GM23338 (cell line): ENCODE measurements at places on chromosomes 6 and 20. TPM values are rescaled to one million over a fixed set of nuclear protein-coding genes. Genes with fewer than 3 reads are reported as not detected.

DNA sequence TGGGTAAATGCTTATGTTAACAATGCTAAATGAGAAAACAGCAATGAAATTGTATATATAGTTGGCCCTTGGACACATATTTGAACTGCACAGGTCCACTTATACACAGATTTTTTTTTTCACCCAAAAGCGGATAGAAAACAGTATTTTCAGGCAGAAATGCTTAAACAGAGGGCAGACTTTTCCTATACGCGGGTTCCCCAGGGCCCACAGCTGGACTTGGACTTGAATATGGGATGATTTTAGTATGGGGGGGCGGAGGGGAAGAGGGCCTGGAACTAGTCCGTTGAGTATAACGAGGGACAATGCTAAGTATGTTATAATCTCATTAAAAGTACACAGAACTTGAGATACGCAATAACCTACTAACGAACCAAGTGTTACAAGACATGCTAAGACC is 1.1 kb upstream of the PRSS35 start:
- H3K27me3 ChIP-seq: peaks cover 12% of the 10 kb centered on the region
- H3K27ac ChIP-seq: no peak overlapping the region
- peaks cover 7% of the 10 kb centered on the region; the same call in 1 of the 2 replicates for H3K4me1 ChIP-seq
- H3K4me3 ChIP-seq: peak overlapping the region; percentile 79
- no peaks in the 10 kb centered on the region for H3K36me3 ChIP-seq

DNA sequence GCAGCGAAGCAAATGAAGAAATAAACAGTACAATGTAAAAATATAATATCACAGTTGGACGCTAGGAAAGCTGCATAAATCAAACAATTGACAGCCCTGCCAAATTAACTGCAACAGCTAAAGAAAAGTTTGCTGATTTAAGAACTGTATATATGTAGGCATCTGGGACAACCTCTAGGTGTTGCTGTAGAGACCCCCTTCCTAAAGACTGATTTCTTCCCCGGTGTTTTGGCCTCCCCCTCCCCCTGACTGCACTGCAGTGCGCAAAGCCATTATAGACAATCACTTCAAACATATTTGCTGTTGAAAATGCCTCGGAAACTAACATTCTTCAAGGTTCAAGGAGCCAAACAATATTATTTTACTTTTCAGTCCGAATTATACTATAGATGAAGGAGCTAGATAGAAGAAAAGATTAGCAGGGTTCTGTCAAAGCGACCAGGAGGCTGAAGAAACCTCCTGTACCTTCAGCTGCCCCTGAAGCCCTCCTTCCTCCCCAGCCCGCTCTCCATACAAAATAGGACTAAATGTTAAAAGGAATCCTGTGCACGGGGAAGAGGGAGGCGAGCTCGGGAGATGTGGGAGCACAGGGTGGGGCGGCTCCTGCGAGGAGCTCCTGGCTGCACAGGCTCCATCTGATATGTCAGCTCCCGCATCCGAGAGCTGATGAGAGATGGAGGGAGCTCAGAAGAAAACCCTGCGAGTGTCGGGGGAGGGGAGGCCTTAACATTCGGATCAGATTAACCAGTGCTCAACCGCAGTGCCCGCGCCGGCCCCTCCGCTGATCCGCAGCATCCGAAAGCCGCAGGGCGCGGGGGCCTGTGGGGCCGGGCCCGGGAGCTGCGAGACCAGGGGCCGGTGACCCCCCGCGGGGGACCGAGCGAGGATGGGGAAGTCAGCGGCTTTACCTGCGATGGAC is 822 bp downstream of the ELOVL4 start:
- H3K27ac ChIP-seq: no peak overlapping the region
- H3K36me3 ChIP-seq: no peaks in the 10 kb centered on the region
- no peaks in the 10 kb centered on the region for H3K27me3 ChIP-seq
- peak overlapping the region; percentile 73 for H3K4me3 ChIP-seq

DNA sequence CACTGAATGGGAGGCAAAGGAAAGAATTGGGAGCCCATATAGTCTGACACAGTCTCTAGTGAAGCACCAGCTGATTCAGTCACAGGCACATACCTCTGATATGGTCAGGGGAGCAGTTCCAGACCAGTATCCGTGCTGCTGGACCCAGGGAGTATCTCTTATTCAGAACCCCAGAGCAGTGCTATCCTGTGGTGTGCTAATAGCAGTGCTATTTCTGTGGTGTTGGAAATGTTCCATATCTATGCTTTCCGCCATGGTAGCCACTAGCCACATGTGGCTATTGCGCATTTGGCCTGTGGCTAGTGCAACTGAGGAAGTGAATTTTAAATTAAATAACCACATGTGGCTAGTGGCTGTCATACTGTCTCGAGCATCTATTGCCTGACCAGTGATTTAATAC is 11.0 kb downstream of the SCUBE3 start:
- H3K4me3 ChIP-seq: no peak overlapping the region
- DNase-seq: no peak
- no peak overlapping the region for H3K27ac ChIP-seq
- peaks cover 61% of the 10 kb centered on the region for H3K27me3 ChIP-seq
- H3K36me3 ChIP-seq: no peaks in the 10 kb centered on the region
- no peaks in the 10 kb centered on the region for H3K4me1 ChIP-seq

The SLC16A10 gene
- total RNA-seq: 30.9 and 37.6 TPM in 2 replicates

- H3K27ac ChIP-seq: no peak overlapping the region
- H3K27me3 ChIP-seq: no peaks in the 10 kb centered on the region
- no peak for DNase-seq
- no peaks in the 10 kb centered on the region for H3K4me1 ChIP-seq
- no peak overlapping the region for H3K4me3 ChIP-seq
These were observed 166.4 kb upstream of the IRAK1BP1 start for GRCh38 chr6:78700991-78701390.

DNA sequence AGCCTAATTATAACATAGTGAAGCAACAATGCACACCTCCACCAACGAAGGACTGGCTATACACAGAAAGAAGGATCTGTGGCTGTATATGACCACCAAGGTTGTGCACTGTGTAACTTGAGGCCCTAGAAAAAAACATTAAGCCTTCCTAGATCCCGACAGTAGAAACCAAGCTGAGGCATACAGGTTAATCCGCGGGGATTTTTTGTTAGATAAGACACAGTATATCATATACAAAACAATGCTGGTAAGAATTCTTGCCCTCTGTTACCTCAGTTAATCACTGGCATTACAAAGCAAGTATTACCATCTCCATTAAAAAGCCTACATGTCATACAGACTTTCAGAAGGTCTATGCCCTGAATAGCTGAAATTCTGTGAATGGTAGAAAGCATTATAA is 228.8 kb downstream of the TBC1D32 start:
- H3K36me3 ChIP-seq: no peaks in the 10 kb centered on the region
- H3K4me1 ChIP-seq: 0 out of 2 replicates have a peak, but pooled peaks cover 7% of the 10 kb centered on the region
- peak; percentile 20 for DNase-seq
- H3K27ac ChIP-seq: no peak overlapping the region

DNA sequence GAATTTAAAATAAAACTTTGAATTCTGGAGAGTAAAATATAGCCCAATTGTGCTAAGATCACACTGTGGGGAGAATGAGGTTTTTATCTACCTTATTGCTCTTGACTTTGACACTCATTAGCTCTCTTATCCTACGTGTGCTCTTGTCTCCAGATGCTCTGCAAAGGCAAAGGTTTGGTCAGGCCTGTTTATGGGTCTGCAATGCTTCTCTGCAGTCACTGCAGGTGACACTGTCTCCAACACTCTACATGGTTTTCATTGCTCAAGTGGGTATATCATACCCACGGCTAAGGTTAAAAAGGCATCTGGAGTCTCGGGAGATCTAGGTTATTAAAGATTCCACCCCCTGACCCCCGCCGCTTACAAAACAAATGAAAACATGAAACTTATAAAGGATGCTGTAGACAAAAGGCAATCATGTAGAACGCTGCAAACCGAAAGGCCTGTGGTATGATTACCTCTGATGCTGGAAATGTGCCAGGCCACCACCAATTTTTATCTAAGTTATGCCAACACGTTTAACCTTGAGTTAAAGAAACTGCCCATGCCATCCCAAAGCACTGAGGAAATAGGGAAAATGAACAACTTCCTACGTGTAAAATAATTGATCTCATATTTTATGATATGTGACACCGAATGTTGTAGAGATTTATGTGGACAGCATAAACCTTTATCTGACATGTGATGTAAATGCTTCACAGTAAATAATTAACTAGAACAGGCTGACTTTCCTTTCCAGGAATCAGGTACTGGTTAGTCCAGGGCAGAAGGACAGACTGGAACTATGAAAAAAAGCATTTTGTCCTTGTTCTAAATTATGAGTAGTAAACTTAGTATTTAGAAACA is 238.2 kb upstream of the NOX3 start:
- DNase-seq: no peak
- no peaks in the 10 kb centered on the region for H3K4me1 ChIP-seq
- no peak overlapping the region for H3K27ac ChIP-seq
- no peak overlapping the region for H3K4me3 ChIP-seq
- H3K36me3 ChIP-seq: no peaks in the 10 kb centered on the region

DNA sequence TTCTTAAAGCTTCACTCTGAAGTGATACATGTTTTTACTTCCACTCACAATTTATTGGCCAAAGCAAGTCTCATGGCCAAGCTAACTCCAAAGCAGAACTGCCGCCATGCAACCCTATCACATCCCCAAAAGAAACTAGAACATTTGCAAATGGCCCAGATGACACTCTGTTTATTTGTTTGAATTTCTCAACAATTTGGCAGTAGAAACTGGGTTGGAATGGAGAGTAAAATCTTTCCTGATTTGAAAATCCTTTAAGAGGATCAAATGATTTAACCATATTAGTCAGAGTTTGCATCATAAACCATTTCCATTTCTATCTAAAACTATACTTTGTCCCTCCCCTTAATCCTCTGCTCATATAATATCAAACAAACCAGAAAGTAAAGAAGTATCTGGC is 39.1 kb upstream of the E2F3 start:
- H3K36me3 ChIP-seq: no peaks in the 10 kb centered on the region
- H3K27ac ChIP-seq: no peak overlapping the region
- H3K4me3 ChIP-seq: no peak overlapping the region
- no peak for DNase-seq
- H3K4me1 ChIP-seq: no peaks in the 10 kb centered on the region

GRCh38 chr20:34318609-34319443 is 15.7 kb upstream of the AHCY start:
- H3K27me3 ChIP-seq: no peaks in the 10 kb centered on the region
- peak; percentile 41 for DNase-seq
- no peak overlapping the region for H3K4me3 ChIP-seq
- H3K36me3 ChIP-seq: no peaks in the 10 kb centered on the region
- peaks cover 21% of the 10 kb centered on the region for H3K4me1 ChIP-seq

- peaks cover 4% of the 10 kb centered on the region; the same call in 1 of the 2 replicates for H3K4me1 ChIP-seq
- H3K4me3 ChIP-seq: no peak overlapping the region
- no peaks in the 10 kb centered on the region for H3K27me3 ChIP-seq
- DNase-seq: peak; percentile 46
These were observed 68.5 kb upstream of the FOXO3 start for GRCh38 chr6:108492131-108492766.

DNA sequence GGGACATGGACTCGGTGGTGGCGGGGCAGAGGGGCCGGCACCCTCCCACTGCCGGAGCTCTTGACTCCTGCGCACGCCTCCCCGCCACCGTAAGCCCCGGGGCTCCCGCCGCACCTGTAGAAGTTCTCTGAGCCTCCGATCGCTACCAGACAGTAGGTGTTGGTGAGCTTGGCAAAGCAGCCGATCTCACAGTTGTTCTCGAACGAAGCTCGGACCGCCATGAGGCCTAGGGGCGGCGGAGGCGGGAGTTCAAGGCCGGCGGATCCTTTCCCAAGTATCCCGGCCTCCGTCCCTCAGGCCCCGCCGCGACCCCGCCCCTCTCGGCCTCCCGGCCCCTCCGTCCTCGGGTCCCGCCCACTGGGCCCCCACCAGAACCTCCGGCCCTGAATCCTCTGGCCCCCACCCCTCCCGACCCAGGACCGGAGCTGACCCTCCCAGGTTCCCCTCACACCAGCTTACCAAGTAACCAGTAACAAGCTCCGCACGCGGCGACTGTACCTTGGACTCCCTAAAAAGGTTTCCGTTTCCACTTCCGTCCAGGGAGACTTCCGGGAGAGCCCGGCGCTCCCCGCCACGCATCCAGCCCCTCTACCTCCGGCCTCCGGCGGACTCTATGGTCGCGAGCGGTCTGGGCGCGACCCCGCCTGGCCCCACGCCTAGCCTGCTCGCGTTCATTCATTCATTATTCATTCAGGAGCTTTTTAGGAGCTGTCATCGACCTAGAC is at the start of gene EIF6:
Gene EIF6 (minus strand): TSS at position 506 of the 725 bp plus-strand sequence. CDS start 285 bp downstream, at position 221.
- peaks cover 6% of the 10 kb centered on the region; the same call in 1 of the 2 replicates for H3K4me1 ChIP-seq
- peaks cover 14% of the 10 kb centered on the region for H3K36me3 ChIP-seq
- H3K27ac ChIP-seq: peak within 1 kb of the TSS; percentile 90
- peak; percentile 95 for DNase-seq
- H3K27me3 ChIP-seq: no peaks in the 10 kb centered on the region
- H3K4me3 ChIP-seq: peak within 1 kb of the TSS; percentile 78

DNA sequence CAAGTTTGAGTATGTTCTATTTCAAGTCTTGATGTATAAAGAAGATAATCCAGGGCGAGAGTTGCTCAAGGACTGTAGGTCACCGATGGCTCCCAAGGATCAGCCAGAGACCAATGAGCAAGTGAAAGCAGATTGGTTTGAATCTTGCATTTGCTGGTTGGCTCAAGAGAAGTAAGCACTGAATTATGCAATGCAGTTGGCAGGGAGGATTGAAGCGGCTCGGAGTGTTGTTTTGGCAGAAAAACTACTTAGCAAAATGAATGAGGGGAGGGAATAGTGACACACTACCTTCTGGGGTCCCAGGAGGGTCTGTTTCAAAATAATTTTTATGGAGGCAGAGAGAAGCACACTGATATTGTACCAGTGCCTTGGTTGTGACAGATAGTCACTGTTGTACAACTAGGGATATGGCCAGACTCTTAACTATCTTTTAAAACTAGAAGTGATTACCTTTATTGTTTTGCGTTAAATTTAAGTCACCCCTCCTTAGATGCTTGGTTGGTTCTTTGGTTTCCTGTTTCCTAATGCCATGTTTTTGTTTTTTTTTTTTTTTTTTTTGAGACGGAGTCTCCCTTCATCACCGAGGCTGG is 15.7 kb downstream of the SASH1 start:
- H3K27ac ChIP-seq: peak overlapping the region; percentile 42; the same call in 1 of the 2 replicates
- no peaks in the 10 kb centered on the region for H3K36me3 ChIP-seq
- DNase-seq: no peak
- no peak overlapping the region for H3K4me3 ChIP-seq
- H3K4me1 ChIP-seq: peaks cover 14% of the 10 kb centered on the region
- no peaks in the 10 kb centered on the region for H3K27me3 ChIP-seq

- H3K4me1 ChIP-seq: 0 out of 2 replicates have a peak, but pooled peaks cover 11% of the 10 kb centered on the region
- H3K27ac ChIP-seq: no peak overlapping the region
- peak; percentile 6 for DNase-seq
These were observed 115.8 kb upstream of the SPTLC3 start for GRCh38 chr20:12893019-12893418.

- peaks cover 9% of the 10 kb centered on the region; the same call in 1 of the 2 replicates for H3K4me1 ChIP-seq
- no peak overlapping the region for H3K4me3 ChIP-seq
- no peak overlapping the region for H3K27ac ChIP-seq
- no peaks in the 10 kb centered on the region for H3K36me3 ChIP-seq
These were observed 279.4 kb downstream of the RFPL4B start for GRCh38 chr6:112626468-112627082.

DNA sequence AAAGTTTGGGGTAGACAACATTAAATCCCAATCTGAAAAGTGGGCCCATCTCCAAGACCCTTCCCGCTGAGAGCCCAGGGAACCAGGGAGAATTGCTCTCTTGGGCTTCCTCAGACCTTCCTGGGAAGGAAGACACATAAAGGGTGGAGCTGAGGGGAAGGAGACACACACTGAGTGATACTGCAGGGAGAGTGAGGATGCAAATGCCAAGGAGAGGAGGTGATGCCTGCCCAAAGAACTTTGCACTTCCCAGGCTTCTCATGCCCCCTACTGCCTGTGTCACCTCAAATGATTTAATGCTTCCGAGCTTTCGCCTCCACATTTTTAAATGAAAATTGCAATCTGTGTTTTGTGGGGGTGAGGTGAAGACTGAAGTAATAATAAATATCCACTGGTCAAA is 7.5 kb upstream of the BTN2A1 start:
- H3K27me3 ChIP-seq: no peaks in the 10 kb centered on the region
- peak; percentile 39 for DNase-seq
- H3K4me1 ChIP-seq: no peaks in the 10 kb centered on the region
- H3K36me3 ChIP-seq: no peaks in the 10 kb centered on the region
